CD4-positive, alpha-beta T cell treated with Interleukin-17A for 1 hour (primary cell): ENCODE measurements at places on chromosomes 6 and 20.

DNA sequence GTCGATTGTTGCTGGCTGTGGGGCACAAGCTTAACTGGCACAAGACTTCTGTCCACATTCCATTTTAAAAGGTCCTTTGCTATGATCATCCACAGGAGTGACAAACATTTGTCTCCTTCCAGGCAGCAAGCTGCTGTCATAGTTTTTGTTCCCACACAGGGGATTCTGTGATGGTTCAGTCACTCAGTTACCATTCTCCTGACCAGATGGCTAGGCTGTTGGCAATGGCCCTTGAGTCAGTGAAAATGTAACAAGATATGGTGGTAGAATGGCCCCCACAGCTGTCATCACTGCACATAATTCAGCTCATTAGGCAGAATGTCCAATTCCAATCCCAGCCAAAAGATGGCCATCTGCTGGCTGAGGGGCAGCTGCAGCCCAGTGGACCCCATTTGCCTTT is 13.7 kb downstream of the BPIFA1 start:
- no peak for DNase-seq

DNA sequence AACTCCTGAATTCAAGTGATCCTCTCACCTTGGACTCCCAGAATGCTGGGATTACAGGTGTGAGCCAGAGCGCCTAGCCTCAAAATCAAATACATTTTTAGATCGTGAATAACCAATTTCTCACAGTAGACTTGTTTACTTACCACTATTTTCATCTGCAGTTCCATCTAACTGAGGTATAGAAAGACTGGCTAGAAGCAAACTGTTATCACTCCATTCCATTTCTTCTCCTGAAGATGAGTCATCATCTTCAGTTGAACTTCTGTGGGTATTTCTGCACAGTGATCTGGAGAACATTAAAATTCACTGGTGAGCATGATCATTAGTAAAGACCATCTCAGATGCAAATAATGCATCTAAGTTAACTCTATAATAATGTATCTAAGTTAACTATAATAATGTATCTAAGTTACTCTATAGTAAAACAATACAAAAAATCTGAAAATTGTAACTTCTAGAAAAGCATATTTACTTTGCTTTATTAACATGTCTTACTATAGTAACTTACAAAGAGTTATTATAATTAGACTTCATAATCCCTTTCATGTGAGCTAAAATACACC is 105.4 kb downstream of the REV3L start:
- DNase-seq: no peak

- no peak for DNase-seq
These were observed 866.5 kb downstream of the KIF16B start for GRCh38 chr20:15706719-15707118.

GRCh38 chr6:7707787-7708186 is 18.1 kb upstream of the BMP6 start:
- DNase-seq: no peak

DNA sequence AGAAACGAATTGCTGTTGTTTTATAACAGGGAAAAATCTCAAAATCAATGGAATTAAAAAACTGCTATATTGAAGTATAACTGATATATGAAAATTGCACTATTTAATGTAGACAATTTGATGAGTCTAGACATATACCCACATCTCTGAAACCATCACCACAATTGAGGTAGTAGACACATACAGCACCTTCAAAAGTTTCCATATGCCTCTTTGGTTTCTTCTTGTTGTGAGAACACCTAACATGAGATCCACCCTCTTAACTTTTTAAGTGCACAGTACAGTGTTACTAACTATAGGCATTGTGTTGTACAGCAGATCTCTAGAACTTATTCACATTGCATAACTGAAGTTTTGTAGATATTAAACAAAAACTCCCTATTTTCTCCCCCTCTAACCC is 14.0 kb upstream of the SLC17A5 start:
- no peak for DNase-seq

GRCh38 chr6:136201732-136202131 is 48.4 kb downstream of the MTFR2 start:
- no peak for DNase-seq

- DNase-seq: no peak
These were observed 20.5 kb downstream of the PERP start for GRCh38 chr6:138086573-138087196.

- DNase-seq: no peak
These were observed 90.5 kb upstream of the MBOAT1 start for GRCh38 chr6:20302702-20303251.

GRCh38 chr6:157107915-157108651 is 215.2 kb downstream of the TMEM242 start:
- DNase-seq: no peak

DNA sequence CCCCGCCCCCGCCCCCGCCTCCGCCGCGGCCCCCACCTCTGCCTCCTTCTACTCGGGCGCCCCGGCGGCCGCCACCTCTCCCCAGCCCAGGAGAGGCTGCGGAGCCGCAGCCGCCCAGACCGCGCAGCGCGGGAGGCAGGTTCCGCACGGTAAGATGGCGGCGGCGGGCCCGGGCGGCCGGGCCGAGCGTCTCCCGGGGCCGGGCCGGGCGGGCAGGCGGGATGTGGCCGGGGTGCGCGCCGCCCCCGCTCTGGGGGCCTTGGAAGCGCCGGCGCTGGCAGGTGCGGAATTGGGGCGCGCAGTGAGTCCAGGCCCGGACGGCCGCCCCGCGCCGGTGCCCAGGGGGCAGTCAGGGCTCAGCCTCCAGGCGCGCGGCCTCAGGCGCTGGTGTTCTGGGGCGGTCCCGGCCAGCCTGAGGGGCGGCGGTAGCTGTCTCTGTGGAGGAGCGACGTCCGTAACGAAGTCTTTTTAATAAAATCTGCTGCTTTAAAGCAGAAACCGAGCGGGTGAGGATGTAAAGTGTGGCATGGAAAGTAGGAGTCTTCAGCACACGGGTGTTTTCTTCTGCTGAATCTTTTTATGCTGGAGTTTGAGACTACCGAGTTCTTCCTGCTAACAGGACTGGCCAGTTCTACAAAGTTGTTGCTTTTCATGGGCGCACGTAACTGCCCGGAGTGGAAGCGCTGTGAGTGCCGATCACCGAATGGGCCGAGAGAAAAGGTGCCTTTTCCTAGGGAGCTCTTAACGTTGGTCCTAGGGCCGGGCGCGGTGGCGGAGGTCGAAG is at the start of gene GID8:
Gene GID8, plus strand, starts transcription at position 43 of the 784 bp plus-strand sequence. CDS start 3,356 bp downstream, outside the sequence.
- no peak for DNase-seq

- no peak for DNase-seq
These were observed 1353.9 kb upstream of the MAP3K7 start for GRCh38 chr6:91940801-91941200.

GRCh38 chr20:4297127-4297826 is 281.9 kb upstream of the RNF24 start:
- DNase-seq: no peak

DNA sequence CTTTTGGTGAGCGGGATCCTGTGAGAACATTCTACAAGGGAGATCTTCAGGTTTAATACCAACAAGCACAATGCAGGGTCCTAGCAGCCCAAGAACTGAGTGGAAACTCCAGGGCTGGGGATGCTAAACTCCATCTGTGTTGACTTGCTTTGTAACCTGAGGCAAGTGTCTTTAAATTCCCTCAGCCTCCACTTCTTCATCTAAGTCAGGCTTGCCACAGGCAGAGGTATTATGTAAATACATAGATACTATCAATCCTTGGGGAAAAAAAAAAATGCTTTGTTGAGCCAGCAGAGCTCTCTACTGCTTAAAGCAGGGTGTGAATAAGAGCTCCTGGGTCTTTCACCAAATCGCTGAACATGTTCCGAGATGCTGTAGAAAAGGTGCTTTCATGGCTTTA is 114.2 kb upstream of the PHACTR1 start:
- no peak for DNase-seq

DNA sequence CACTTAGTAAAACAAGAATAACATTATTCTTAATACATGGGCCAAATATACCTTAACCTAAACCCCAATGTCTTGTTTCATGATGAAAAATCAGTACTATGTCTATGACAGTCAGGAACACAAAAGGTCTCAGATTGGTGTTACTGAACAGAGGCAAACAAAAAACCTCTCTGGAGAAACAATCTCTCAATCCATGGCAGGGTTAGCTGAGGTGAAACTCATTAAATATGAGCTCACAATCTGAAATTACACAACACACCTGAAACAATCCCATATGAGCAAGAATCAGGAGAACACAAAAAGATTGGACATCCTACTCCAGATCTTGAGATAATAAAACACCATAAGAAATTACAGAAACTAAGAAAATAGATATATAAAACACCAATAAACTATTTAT is 6.5 kb upstream of the SLC17A4 start:
- no peak for DNase-seq

DNA sequence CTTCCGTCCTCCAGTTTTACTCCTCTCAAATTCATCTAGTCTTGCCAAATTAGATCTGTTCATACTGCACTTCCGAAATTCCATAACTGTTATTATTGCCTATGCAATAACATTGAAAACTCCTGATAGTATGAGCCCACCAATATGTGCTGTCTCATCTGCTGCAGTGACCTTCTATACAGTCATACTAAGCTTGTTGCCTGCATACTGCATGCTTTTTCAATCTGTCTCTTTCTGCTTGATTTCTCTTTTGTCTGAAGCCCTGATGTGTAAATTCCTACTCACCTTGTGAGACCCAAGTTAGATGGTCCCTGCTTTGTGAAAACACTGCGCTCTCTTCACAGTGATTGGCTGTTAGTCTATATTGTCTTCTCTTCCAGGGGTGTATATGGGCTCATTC is 1.1 kb downstream of the TBP start:
- no peak for DNase-seq

DNA sequence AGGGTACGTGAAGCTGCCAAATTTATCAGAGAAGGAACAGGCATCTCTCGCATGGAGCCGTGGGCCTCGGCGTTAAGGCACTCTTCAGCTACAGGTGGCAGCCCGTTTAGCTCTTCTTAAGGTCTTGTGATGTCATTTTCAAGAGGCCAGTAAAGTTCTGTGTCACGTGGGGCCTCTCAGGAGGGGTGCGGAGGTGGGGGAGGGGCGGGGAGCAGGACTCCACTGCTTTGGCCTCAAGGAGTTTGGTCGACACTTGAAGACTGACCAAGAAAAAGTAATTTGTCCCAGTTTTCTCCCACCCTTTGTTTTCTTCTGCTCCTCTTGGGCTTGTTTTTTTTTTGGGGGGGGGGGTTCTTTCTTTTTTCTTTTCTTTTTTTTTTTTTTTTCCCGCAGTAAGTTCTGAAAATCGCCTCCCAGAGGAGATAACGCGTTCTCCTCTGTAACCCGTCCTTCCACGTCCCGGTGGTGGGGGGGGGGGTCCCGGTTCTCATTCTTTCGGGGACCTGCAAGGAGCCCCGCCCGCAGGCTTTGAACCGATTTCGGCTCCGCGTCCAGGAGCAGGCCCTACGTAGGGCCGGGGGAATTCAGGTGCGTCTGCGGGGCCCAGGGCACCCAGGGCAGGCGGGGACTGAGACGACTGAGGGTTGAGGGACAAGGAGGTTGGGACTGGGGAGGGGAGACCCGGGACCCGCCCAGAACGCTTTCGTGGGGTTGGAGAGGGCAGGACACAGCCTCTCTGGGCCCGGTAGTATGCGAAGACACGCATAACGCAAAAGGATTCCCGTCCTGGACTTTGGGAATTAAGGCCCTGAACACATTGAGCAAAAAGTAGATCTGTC is 26.0 kb downstream of the GPX6 start:
- peak; percentile 38 for DNase-seq

DNA sequence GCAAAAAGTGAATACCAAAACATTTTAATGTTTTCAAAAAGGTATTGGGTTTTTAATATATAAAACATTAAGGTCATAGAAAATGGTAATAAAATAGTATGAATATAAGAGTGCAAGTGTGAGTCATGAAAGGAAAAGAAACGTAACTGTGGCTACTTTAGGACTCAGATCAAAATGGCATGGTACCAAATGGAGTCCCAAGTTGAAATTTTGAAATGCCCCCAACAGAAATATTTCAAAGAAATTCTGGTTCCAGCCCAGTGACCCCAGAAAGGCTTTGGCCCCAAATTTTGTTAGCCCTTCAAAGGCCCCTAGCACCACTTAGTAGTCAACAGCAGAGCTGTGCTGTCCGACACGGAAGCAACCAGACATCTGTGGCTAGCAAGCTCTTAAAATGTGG is 6.0 kb downstream of the COL12A1 start:
- no peak for DNase-seq

- DNase-seq: no peak
These were observed 46.2 kb downstream of the SLC22A1 start for GRCh38 chr6:160167604-160168399.

GRCh38 chr6:134740473-134741199 is 209.3 kb downstream of the ALDH8A1 start:
- DNase-seq: no peak

DNA sequence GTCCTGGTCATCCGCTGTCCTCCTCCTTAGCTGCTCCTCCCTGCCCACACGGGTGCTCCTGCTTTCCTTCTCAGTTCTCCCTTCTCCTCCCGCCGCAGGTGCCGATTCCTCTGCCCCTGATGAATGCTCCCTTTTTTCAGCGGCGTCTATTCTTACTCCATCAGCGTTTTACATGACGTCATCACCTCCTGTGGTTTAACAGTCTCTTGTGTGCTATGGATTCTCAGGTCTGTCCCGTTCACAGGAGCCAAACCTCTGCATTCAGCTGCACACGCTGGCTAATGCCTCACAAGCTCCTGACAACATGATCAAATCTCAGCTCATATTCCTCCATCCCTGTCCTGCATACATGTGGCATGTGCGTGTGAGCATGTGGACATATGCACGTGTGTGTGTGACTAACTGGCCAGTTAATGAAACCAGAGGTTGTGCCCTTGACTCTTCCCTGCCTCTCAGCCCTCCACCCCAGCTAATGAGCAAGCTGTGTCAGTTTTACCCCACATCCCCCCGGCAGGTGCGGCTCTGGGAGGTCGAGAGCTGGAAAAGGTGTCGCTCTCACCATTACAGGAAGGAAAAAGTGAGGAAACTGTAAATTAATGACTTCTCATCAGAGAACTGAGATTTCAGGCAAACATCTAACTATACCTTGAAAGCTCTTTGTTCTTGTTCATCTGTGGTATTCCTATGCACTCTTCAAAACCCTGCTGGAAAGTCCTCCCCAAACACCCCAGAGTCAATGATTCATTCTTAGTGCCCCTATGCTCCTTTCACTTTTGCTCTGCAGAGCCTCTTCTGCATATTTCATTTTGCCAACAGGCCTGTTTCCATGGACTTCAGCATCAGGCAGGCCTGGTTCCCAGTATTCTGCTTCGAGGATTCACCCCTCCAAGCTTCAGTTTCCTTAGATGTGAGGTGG is 163.1 kb downstream of the TTLL2 start:
- DNase-seq: no peak

- peak; percentile 69 for DNase-seq
These were observed 5.7 kb upstream of the NECAB3 start for GRCh38 chr20:33679758-33680485.

- DNase-seq: no peak
These were observed 31.4 kb downstream of the TBC1D32 start for GRCh38 chr6:121302882-121303281.
